ENCODE measurements at places on chromosomes 2 and 18.

- no peak for DNase-seq
Observed at GRCh38 chr2:148675708-148676107, 31.2 kb downstream of the EPC2 start.

DNA sequence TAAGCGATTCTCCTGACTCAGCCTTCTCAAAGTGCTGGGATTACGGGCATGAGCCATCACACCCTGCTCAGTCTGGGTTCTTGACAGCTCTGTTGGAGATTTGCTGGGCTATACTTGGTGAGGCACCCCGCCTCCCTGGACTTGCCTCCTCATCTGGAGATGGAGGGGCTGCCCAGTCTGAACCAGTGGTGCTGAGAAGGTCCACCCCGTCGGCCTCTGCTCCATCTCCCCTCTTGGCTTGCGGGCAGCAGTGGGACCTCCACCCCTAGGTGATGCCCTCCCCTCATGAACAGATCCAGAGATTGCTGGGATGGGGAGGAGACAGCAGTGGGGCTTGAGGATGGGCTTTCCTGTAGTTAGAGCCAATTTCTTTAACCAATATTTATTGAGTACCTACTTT, 120.9 kb downstream of the CLIP4 start:
- no peak for DNase-seq

GRCh38 chr2:198273660-198274059, 469.3 kb downstream of the PLCL1 start:
- DNase-seq = no peak

GRCh38 chr2:99911736-99912135, 230.7 kb downstream of the AFF3 start:
- no peak for DNase-seq

DNA sequence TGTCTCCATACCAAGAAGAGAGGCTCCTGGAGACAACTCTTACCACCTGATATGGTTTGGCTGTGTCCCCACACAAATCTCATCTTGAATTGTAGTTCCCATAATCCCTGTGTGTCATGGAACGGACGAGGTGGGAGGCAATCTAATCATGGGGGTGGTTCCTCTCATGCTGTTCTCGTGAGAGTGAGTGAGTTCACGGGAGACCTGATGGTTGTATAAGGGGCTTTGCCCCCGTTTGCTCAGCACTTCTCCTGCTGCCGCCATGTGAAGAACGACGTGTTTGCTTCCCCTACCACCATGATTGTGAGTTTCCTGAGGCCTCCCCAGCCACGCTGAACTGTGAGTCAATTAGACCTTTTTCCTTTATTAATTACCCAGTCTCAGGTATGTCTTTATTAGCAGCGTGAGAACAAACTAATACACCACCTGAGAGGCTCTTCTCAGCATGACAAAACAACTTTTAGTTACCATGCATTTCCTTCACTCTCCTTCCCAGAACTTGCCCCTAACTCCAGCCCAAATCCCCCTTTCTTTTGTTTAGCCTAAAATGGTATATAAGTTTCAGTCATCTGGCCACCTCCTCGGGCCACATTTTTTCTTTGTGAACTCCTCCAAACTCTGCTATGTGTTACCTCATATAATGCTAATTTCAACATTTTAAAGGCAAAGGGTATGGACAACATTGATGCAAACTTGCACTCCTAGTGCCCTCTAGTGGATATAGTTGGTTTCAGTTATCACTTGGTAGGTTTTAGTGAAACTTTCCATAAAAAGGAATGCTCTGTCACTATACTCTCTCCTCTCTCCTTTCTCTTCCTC, 58.6 kb upstream of the SLC25A52 start:
- DNase-seq = no peak

GRCh38 chr2:147327613-147328012, 517.2 kb upstream of the ACVR2A start:
- no peak for DNase-seq

- no peak for DNase-seq
Observed at GRCh38 chr18:9321017-9321452, 13.5 kb upstream of the TWSG1 start.
